NCI-H345 (cell line): ENCODE measurements at places on chromosomes 11 and 22.

GRCh38 chr11:75801362-75802020 is 13.5 kb upstream of the UVRAG start:
- no peak for DNase-seq

- DNase-seq, result no peak
These were observed 11.5 kb upstream of the SPI1 start for GRCh38 chr11:47389577-47390421.

GRCh38 chr11:72848846-72849466 is 34.7 kb downstream of the ATG16L2 start:
- DNase-seq, result no peak

- DNase-seq, result peak; percentile 83
These were observed 136.0 kb upstream of the ARHGAP42 start for GRCh38 chr11:100550912-100551632.

GRCh38 chr11:72239849-72240460 is 4.0 kb downstream of the PHOX2A start:
- DNase-seq, result no peak

DNA sequence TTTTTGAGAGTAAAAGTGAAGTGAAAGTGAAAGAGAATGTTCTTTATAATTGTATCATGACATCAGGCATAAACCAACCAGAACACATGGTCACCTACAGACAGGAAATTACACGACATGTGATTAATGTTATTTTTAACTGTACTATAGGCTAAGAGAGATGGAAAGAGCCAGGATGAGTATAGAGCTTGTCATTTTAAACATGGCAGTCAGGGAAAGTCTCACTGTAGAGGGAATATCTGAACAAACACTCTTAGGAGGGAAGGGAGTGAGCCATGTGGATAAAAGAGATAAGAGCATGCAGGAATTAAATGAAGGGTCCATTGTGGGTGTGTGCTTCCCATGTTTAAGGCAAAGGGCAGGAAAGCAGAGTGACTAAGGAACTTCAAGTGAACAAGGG is 599.1 kb upstream of the FAT3 start:
- no peak for DNase-seq

DNA sequence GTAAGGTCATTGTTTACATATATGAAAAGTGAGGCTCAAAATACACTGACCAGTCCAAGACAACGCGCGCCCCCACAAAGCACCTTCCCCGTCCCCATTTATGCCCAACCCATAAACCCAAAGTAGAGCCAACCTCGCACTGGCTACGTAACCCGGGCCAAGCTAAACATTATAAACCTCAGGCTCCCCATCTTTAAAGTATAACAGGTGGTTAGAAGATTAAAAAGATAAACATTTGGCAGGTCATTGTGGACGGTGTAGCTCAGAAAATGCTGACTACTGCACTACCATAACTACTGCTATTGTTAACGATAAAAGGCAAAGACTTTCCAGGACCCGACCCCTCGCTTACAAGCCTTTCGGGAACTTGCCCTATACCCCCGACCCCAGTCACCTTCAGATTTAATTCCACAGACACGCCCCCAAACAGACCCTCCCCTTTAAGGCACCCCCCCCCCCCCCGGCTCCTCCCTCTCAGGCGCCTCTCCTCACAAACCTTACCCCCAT is 470 bp downstream of the NUMA1 start:
- no peak for DNase-seq

- DNase-seq, result no peak
These were observed 959 bp upstream of the GP1BB start for GRCh38 chr22:19722178-19722981.

- no peak for DNase-seq
These were observed 3.6 kb upstream of the SEPTIN5 start for GRCh38 chr22:19710769-19711106.

GRCh38 chr11:34640050-34640923 is 19.4 kb downstream of the EHF start:
- DNase-seq, result no peak

GRCh38 chr22:49239264-49240015 is 588.2 kb downstream of the BRD1 start:
- DNase-seq, result no peak

DNA sequence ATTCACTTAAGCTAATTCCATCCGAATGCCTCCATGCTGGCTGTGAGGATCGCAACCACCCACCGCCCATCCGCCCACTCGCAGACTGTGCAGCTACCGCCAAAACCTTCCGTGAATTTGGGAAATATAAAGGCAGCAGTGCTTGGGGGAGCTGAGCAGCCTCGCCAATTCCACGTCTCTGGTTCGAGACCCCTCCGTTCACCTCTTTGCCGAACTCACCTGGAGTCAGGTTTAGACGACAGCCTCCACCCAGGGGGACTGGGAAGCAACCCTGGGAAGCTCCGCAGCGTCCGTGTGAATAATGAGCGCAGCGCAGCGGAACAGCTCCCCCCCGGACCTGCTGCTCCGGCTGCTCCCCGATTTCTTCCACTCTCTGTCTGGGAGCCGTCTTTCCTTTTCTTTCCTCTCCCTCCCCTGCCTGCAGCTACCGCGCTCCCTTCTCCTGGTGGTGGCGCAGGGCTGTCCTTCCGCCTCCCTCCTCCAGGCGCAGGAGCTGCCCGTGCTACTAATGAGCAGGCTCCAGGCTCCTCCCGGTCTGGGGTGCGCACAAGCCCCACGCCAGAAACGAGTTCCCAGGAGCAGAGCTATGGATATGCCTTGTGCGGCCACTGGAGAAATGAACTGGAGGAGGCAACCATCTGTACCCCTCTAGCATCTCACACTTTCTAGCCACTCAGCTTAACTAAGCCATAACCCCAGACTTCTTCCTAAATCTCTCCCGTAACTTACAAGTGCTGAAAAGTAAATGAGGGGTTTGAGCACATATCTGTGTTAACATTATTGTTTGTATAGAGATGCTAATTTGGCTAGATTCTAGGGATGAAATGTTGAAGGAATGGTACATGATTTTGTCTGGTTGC is 107.3 kb downstream of the XKR3 start:
- no peak for DNase-seq

DNA sequence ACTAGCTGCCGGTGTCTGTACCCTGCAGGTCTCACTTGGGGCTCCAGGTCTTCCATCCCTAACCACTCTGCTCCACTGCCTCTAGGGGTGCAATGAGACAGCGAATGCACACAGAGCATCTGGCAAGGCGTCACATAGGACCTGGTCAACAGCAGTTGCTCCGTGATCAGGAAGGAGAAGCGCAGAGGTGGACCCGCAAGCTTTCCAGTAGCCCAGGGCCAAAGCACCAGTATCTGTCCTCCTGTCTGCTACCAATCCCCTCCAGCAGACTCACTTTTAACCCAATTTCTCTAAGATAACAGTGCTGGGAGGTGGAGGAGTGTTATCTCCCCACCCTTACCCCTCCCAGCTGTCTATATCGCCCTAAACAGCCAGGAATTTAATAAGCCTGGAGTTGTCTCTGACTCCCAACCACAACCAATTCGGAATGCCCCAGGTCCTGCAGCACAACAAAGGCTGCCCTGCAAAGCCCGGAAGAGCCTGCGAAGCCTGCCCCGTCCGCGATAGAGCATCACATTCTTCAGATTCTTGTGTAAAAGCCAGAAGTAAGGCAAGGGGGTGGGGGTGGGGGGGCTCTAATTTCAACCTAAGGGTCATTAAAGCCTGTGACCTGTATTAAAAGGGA is 19.3 kb downstream of the MYH9 start:
- no peak for DNase-seq

GRCh38 chr11:27437829-27438594 is 34.6 kb downstream of the LGR4 start:
- no peak for DNase-seq

- DNase-seq, result no peak
These were observed 55.4 kb upstream of the B3GNT6 start for GRCh38 chr11:76978818-76979217.

GRCh38 chr11:102666331-102666957 is 39.1 kb downstream of the MMP27 start:
- peak; percentile 57 for DNase-seq

- DNase-seq, result no peak
These were observed 4.1 kb downstream of the CASP4 start for GRCh38 chr11:104964247-104964646.

DNA sequence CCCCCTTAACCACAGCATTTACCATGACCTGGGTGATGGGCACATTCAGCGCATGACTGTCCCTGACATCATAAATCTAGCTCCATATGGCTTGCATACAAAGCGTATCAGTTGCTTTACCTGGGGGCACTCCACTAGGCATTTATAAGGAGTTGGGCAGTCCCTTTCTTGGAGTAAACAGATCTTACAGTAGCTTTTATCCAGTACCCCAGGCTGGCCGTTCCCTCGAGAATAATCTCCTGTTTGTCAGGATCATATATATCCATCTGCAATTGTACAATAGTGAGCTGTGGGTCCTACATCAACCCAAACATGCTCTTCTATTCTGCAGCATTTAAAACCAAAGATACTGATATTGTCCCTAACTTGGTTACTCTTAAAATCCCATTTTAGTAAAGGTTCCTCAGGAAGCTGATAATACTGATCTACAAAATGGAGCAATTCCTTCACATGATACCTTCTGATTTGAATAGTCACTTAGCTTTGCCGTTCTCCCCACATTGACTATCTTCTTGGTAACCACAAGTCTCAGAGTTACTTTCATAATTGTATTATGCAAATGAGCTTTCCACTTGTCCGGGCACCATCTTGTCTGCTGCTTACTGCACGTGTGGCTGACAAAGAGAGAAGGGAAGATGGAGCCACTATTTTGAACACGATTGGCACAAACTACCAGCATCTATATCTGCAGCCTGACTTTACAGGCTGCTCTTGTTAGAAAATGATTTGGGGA is 205.0 kb downstream of the CWF19L2 start:
- no peak for DNase-seq

GRCh38 chr22:41474872-41475451 is 6.0 kb downstream of the ACO2 start:
- DNase-seq, result no peak

- no peak for DNase-seq
These were observed 10.7 kb downstream of the LMO1 start for GRCh38 chr11:8252946-8253345.

GRCh38 chr11:36465449-36466163 is 44.5 kb downstream of the TRAF6 start:
- DNase-seq, result no peak

DNA sequence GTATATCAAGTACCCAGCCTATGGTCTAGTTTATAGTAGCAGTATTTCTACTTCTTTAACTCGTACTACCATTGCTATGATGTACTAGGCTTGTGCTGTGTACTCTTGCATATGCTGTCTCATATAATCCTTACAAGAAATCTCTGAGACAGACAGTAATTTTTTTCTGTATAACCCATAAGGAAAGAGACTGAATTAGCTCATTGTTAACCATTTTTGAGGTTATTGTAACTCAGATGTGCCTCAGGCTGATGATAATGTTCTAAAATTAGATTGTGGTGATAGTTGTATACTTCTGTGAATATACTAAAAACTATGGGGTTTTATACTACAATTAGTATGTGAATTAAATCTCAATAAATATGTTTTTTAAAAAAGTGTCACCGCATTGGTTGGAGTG is 112.2 kb upstream of the RRM1 start:
- DNase-seq, result no peak

DNA sequence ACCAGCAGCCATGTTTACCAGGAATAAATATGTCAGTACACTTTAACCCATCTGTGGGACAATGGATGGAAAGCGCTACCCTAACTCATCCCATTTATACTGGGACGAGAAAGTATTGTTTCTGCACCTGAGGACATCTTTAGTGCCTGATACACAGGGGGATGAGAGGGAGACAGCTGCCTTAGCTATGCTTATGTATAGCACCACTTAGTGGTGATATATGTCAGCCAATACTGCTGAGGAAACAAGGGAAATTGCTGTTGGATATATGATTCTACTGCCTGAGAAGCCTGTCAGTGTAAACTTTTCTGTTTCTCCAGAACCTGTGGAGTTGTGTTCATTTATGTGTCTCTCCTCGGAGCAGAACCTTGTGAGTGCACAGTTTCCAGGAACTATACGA is 13.3 kb upstream of the CEP295 start:
- DNase-seq, result no peak

GRCh38 chr11:18277565-18278271 is 11.7 kb downstream of the SAA1 start:
- DNase-seq, result no peak

DNA sequence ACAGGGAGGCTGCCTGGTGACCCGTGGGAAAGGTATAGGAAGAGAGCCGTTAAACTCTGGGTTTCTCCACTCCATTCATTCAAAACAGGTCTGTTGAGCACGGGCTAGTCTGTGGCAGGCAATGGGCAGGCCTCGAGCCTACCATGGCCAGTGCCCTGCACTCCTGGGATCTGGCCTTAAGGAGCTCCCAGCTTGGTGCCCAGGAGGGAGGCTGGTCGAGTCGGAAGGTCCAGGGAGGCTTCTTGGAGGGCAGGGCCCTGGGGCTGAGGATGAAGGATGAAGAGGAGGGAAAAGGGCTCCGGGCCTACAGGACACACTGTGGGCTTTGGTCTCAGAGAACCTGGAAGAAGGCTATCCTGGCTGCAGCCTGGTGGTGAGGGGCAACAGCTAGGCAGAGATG is 41.9 kb upstream of the MN1 start:
- DNase-seq, result no peak

DNA sequence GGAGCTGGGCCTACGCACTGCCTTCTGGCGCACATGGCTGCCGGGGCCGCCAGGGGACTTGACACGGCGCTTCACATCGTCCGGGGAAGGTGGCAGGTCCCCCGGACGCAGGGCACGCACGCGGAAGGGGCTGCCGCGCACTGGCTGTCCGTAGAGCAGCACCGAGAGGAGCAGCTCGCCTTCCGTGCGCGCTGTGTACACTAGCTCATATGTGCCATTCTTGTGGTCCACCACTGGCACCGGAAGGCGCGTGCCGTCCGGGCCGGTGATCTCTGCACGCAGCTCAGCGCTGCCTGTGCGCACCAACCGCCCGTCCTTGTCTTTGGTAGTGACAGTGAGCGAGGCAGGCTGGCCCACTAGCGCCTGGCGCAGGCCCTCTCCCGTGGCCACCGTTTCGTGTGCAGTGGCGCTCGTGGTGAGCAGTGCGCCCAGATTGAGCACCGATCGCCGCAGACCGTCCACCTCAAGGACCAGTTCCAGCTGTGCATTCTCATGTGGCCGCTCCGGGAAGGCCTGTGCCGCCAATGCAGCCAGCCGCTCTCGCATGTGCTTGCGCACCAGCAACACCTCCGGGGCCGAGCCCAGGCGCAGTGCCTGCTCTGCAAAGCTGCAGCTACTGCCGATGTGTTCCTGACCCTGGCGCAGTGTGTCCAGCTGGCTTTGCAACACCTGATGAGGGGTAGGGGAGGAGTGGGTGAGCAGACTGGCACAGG is 15.7 kb upstream of the HPX start:
- DNase-seq, result no peak

- no peak for DNase-seq
These were observed 2.5 kb downstream of the ROBO3 start for GRCh38 chr11:124867700-124868099.

DNA sequence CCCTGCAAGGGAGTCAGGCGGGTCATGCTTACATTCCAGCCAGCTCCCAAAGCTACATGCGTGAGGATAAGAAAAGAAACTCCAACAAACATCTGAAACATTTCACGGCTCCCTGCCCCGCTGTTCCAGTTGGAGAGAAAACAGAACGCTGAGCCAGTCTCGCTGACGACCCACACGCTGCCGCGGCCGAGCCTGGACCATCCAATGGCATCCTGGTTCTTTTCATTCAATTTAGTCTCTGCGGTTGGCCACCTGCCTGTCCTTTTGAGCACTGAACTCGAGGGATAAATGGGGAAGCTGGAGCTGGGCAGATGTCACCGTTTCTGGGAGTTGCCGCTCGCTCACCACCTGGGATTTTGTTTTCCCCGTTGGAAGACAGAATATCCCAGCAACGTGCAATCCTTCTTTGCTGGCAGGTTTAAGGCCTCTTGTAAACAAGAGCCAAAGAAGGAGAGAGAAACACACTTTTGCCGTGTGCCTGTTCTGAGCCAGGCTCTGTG is 45.3 kb upstream of the SHISAL1 start:
- DNase-seq, result peak; percentile 8
